ENCODE measurements at places on chromosomes 7 and 10.
A peak's percentile ranks its signal among the peaks of the same experiment; 100 is the strongest.

DNA sequence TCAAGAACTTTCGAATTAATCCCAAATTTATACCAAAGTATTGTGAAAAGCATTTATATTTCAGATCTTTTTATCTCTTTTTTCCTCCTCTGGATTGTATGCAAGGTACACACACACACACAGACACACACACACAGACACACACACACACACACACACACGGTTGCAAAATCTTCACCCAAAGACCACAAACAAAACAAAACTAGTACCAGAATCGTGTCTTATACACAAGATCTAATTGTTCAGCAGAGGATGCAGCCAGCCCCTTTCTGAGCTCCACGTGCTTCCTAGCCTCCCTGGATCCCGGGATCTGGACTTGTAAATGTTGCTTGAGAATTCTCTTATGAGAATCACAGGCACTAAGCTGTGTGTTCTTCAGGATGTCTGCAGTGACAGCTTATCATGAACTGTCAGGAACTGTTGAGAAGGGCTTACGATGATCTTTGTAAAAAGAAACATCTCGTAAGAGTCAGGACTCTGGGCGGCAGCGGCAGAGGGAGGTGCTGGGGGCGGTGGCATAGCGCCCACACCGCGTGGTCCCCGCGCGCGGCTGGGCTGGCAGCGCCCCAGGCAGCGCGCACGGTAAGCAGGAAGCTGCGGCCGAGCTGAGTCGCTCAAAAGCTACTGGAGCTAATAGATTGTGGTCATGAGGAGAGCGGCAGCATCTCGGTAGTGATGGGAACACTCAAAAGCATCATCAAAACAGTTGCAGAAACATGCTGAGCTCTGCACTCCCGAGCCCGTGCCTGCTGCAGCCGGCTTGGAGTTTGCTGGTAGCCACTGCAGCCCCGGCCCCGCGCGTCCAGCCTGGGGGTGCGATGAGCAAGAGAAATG, 277.6 kb downstream of the GATA3 start:
- peak; percentile 83 for DNase-seq
- H3K27ac ChIP-seq = peak overlapping the region; percentile 92
- no peaks in the 10 kb centered on the region for H3K27me3 ChIP-seq
- H3K4me1 ChIP-seq = peaks cover 65% of the 10 kb centered on the region
- H3K36me3 ChIP-seq = no peaks in the 10 kb centered on the region
- peak overlapping the region; percentile 76 for H3K4me3 ChIP-seq

DNA sequence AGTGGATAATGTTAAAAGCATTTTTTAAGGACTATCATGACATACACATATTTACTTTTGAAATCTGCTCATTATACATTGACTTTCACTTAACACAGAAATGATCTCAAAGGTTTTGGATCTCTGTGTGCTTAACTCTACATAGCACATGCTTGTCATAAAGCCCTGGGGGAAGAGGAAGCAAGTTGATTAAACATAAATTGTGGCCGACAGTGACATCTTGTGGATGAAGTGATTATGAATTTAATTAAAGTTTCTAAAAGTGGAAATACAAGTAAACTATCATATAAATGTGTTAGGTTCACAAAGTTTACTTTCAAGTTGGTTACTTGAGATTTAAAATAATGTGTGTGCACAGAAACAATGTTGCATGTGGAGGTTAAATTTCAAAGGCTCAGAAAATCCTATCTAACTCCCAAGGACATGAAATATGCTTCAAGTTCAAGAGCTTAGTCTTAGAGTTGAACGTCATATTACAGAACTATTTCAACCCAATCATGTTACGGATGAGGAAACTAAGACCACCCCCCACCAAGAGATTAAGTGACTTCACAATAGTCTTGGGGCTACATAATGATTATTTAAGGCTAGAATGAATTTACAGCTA, 1247.8 kb downstream of the GATA3 start:
- H3K4me1 ChIP-seq = peaks cover 4% of the 10 kb centered on the region
- no peak overlapping the region for H3K27ac ChIP-seq
- H3K27me3 ChIP-seq = peaks cover 12% of the 10 kb centered on the region
- H3K36me3 ChIP-seq = no peaks in the 10 kb centered on the region

GRCh38 chr10:59126261-59126660, 50.2 kb upstream of the PHYHIPL start:
- H3K4me3 ChIP-seq = no peak overlapping the region
- H3K27ac ChIP-seq = no peak overlapping the region
- no peaks in the 10 kb centered on the region for H3K4me1 ChIP-seq
- H3K36me3 ChIP-seq = no peaks in the 10 kb centered on the region
- no peaks in the 10 kb centered on the region for H3K27me3 ChIP-seq
- no peak for DNase-seq

GRCh38 chr7:130943336-130943901, 209.4 kb upstream of the KLF14 start:
- DNase-seq = no peak
- H3K27ac ChIP-seq = peak overlapping the region; percentile 89
- no peaks in the 10 kb centered on the region for H3K27me3 ChIP-seq
- H3K4me1 ChIP-seq = peaks cover 92% of the 10 kb centered on the region
- H3K36me3 ChIP-seq = peaks cover 98% of the 10 kb centered on the region

GRCh38 chr7:32515890-32516550, 20.7 kb downstream of the AVL9 start:
- H3K27ac ChIP-seq = peak overlapping the region; percentile 70
- no peak for DNase-seq
- peaks cover 73% of the 10 kb centered on the region for H3K4me1 ChIP-seq
- peaks cover 92% of the 10 kb centered on the region for H3K36me3 ChIP-seq

DNA sequence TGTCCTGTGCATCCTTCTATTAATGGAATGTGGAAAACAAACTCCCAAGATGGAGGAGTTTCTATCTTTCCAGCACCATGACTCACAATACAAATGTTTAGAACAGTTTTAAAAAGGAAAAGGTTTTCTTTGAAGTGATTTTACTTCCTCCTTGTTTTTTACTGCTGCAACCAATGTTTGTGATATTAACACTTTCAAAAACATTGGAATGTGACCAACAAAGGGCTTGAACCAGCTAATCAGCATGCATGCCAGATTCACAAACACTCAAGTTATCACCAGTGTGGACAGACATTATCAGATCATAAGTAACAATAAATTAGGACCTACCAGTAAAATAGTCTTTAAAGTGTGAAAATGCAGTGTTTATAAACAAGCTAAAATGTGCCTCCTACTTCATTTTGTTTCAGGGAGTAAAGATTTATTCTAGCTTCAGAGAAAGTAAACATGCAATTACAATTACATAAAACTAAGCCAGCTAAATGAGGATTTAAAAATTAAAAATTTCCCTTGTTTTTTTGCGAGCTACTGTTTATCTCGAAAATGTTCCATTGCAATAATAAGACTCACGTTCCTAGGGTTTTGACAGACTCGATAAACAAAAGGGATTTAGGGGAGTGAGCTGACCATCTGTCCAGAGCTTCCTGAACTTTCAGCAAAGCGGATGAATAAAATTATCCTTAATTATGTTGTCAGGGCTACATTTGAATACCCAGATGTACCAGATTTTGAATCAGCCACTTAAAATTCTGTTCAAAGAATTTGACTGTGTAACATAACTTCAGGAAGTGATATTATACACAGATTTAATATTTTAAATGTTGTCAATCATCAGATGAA, 29.8 kb downstream of the CPVL start:
- DNase-seq = no peak
- H3K27me3 ChIP-seq = peaks cover 16% of the 10 kb centered on the region
- H3K36me3 ChIP-seq = no peaks in the 10 kb centered on the region
- H3K4me1 ChIP-seq = peaks cover 13% of the 10 kb centered on the region
- no peak overlapping the region for H3K27ac ChIP-seq

- no peak overlapping the region for H3K4me3 ChIP-seq
- DNase-seq = no peak
- H3K27me3 ChIP-seq = peaks cover 25% of the 10 kb centered on the region
- no peak overlapping the region for H3K27ac ChIP-seq
- H3K4me1 ChIP-seq = no peaks in the 10 kb centered on the region
- no peaks in the 10 kb centered on the region for H3K36me3 ChIP-seq
Measured at GRCh38 chr10:118968060-118968459, 61.5 kb upstream of the NANOS1 start.

DNA sequence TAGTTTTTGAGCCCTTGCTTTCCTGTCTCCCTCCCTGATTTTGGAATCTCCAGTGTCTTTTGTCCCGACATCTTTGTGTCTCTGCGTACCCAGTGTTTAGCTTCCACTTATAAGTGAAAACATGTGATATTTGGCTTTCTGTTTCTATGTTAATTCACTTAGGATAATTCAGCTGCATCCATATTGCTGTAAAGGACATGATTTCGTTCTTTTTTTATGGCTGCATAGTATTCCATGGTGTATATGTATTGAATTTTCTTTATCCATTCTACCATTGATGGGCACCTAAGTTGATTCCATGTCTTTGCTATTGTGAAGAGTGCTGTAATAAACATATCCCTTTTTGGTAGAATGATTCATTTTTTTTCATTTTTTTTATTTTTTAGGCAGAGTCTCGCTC, 48.3 kb downstream of the ADK start:
- H3K27ac ChIP-seq = no peak overlapping the region
- DNase-seq = no peak
- H3K36me3 ChIP-seq = peaks cover 47% of the 10 kb centered on the region
- no peaks in the 10 kb centered on the region for H3K27me3 ChIP-seq
- no peak overlapping the region for H3K4me3 ChIP-seq

- H3K27ac ChIP-seq = no peak overlapping the region
- no peak for DNase-seq
- H3K27me3 ChIP-seq = peaks cover 3% of the 10 kb centered on the region
Measured at GRCh38 chr10:31120961-31121685, 89.5 kb upstream of the ZNF438 start.

DNA sequence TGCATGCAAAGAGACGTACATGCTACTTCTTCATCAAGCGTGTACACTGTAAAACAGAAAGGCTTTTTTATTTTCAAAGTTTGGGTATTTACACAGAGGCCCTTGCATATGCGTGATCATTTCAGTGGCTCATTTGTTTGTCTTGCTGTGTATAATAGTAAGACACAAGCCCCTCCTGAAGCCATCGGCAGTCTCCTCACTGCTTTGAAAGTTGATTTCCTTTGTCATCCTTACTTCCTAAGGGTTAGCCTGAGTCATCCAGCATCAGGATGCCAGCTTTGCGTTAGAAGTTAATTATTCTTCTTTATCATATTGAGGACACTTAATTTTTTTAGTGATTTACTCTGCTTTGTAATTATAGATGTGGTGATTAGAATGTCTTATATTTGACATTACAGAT, 72.5 kb upstream of the CTBP2 start:
- no peaks in the 10 kb centered on the region for H3K4me1 ChIP-seq
- no peak overlapping the region for H3K4me3 ChIP-seq
- H3K36me3 ChIP-seq = no peaks in the 10 kb centered on the region

- H3K36me3 ChIP-seq = peaks cover 62% of the 10 kb centered on the region
- H3K27me3 ChIP-seq = no peaks in the 10 kb centered on the region
- peaks cover 26% of the 10 kb centered on the region for H3K4me1 ChIP-seq
- no peak overlapping the region for H3K4me3 ChIP-seq
Measured at GRCh38 chr7:127359011-127359410, 33.5 kb downstream of the ZNF800 start.

GRCh38 chr7:54538122-54538521, 4.1 kb upstream of the VSTM2A start:
- no peaks in the 10 kb centered on the region for H3K36me3 ChIP-seq
- H3K27me3 ChIP-seq = peaks cover 18% of the 10 kb centered on the region
- H3K4me3 ChIP-seq = no peak overlapping the region
- DNase-seq = no peak

GRCh38 chr10:49562893-49563292, 24.0 kb upstream of the ERCC6 start:
- no peak overlapping the region for H3K27ac ChIP-seq
- peaks cover 2% of the 10 kb centered on the region for H3K4me1 ChIP-seq
- H3K4me3 ChIP-seq = no peak overlapping the region
- no peaks in the 10 kb centered on the region for H3K36me3 ChIP-seq
- no peak for DNase-seq

- H3K4me3 ChIP-seq = no peak overlapping the region
- peaks cover 7% of the 10 kb centered on the region for H3K4me1 ChIP-seq
- DNase-seq = no peak
- H3K27ac ChIP-seq = no peak overlapping the region
Measured at GRCh38 chr7:102061981-102062390, 224.7 kb upstream of the SH2B2 start.

DNA sequence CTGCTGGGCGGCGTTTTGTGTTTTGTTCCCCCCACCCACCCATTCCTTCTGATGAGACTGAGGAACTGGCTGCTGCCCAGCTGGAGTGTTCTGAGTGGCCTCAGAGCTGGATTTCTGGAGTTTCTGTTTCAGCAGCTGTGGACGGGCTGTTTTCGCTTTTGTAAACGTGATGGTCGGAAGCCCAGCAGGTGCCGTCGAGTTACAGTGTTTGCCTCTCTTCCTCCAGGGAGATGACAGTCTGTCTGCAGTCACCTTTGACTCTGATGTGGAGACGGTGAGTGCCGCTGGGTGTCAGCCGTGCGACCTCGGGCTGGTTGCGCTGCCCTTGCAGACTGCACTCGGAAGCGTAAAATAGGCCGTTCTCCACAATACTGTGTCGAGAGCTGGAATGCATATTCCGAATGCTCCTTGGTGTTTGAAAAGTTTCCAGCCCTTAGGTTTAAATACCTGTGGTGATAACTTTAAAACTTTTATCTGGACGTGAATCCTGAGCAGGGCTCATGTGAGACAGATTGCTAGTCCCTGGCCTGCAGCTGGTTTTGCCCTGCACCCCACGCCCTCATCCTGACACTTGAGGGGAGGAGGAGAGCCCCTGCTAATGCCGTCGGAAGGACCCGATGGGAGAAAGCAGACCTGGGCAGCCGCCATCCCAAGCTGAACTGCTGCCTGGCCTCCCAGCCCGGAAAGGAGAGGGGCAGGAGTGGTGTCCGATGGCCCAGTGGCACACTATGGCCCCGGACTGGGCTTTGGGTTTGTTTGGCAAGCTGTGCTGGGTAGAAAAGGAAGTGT, 8.3 kb downstream of the IQCE start:
- DNase-seq = peak; percentile 39
- H3K27ac ChIP-seq = no peak overlapping the region
- H3K4me1 ChIP-seq = peaks cover 18% of the 10 kb centered on the region
- H3K36me3 ChIP-seq = peaks cover 3% of the 10 kb centered on the region

DNA sequence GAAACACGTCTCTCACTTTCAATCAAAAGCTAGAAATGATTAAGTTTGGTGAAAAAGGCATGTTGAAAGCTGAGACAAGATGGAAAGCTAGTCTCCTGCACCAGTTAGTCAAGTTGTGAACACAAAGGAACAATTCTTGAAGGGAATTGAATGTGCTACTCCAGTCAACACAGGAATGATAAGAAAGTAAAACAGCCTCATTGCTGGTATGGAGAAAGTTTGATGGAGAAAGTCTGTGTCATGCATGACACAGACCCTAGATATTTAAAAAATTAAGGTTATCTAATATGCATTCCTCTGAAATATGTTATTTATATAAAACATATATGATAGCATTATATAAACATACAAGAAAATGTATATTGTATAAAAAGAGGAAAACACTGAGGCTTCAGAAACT, 699.4 kb upstream of the FZD8 start:
- H3K4me3 ChIP-seq = no peak overlapping the region
- no peaks in the 10 kb centered on the region for H3K27me3 ChIP-seq
- no peaks in the 10 kb centered on the region for H3K4me1 ChIP-seq
- no peaks in the 10 kb centered on the region for H3K36me3 ChIP-seq

GRCh38 chr10:2214092-2214491, 476.8 kb upstream of the ADARB2 start:
- peaks cover 15% of the 10 kb centered on the region for H3K27me3 ChIP-seq
- no peak overlapping the region for H3K27ac ChIP-seq
- H3K4me1 ChIP-seq = no peaks in the 10 kb centered on the region

- H3K4me3 ChIP-seq = no peak overlapping the region
- H3K27me3 ChIP-seq = no peaks in the 10 kb centered on the region
- no peaks in the 10 kb centered on the region for H3K4me1 ChIP-seq
- no peaks in the 10 kb centered on the region for H3K36me3 ChIP-seq
- DNase-seq = no peak
- no peak overlapping the region for H3K27ac ChIP-seq
Measured at GRCh38 chr7:81331061-81332018, 412.5 kb upstream of the SEMA3C start.

- H3K27me3 ChIP-seq = no peaks in the 10 kb centered on the region
- H3K27ac ChIP-seq = peak overlapping the region; percentile 23
- peaks cover 39% of the 10 kb centered on the region for H3K4me1 ChIP-seq
- peak overlapping the region; percentile 28 for H3K4me3 ChIP-seq
Measured at GRCh38 chr10:454860-455259, 234.6 kb downstream of the DIP2C start.
